ENCODE measurements at places on chromosomes 3 and 15. TPM values are rescaled to one million over a fixed set of nuclear protein-coding genes. Genes with fewer than 3 reads are reported as not detected.

GRCh38 chr3:167493244-167493643 lies 19.4 kb upstream of the SERPINI2 start:
- no peak overlapping the region for H3K4me3 ChIP-seq
- DNase-seq: no peak
- H3K36me3 ChIP-seq: no peaks in the 10 kb centered on the region
- no peaks in the 10 kb centered on the region for H3K27me3 ChIP-seq

DNA sequence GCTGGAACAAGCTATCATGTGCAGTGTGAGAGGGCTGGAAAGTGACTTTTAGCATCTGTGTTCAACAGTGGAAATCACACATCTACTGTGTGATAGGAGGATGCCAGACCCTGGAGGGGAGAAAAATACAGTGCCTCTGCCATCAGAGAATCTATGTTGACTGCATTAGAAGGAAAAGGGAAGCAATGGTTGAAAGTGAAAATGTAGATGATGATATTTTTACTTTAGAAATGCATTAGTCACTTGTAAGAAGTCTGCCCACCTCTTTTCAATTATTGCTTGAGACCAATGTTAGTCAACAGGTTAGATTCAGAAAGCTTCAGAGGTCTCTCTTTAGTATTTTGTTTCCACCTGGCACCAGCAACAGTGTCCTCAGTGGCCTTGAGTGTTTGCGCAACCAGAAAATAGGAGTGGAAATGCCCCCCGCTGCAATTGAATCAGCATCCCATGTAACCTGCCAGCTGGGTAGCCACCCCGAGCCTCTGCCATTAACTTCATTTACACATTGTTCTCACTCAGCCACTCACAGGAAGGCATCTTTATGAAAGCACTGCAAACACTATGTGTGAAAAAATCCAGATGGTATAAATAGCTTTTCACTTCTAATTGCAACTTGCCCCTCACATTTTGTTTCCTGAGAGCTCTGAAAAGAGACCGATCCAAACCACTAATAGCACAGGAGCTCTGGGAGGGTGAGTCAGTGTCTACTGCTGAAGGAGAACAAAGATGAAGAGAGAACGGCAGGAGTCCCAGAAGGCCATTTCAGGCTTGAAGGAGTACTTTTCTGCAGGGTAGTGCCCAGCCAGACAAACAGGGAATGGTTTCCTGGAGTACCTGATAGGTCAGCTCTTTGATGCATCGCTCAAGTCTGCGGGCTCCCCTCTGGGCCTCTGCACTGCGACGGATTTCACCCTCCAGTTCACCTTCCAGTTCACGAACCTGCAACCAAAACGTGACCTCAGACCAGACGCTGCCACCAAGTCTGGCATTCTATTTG lies 92.1 kb downstream of the HHLA2 start:
- no peak overlapping the region for H3K27ac ChIP-seq
- DNase-seq: no peak
- H3K4me1 ChIP-seq: peaks cover 7% of the 10 kb centered on the region
- no peaks in the 10 kb centered on the region for H3K36me3 ChIP-seq
- H3K27me3 ChIP-seq: no peaks in the 10 kb centered on the region

MME gene
- not detected for total RNA-seq

- H3K36me3 ChIP-seq: no peaks in the 10 kb centered on the region
- no peak overlapping the region for H3K4me3 ChIP-seq
- DNase-seq: no peak
- H3K27me3 ChIP-seq: no peaks in the 10 kb centered on the region
Observed at GRCh38 chr3:81554388-81554787, 207.1 kb downstream of the GBE1 start.

- H3K27me3 ChIP-seq: no peaks in the 10 kb centered on the region
- H3K36me3 ChIP-seq: no peaks in the 10 kb centered on the region
- H3K27ac ChIP-seq: no peak overlapping the region
- no peaks in the 10 kb centered on the region for H3K4me1 ChIP-seq
Observed at GRCh38 chr3:61518590-61518989, 42.8 kb upstream of the PTPRG start.

DNA sequence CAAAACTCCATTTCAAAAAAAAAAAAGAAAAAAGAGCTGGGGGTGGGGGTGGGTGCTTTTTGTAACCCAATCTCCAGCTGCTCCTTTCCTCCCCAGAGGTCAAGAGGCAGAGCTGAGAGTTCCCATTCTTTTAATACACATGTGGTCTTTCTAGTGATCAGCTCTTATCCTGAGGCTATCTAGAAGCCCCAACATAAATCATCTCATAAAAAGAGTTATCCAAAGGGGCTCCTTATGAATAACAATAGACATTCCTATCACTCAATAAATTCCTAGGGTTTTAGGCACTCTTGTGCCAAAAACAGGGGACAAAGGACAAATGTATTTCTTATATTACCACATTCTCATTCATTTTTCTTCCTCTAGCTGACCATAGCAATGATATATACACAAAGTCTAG lies 25.1 kb upstream of the GAP43 start:
- no peak overlapping the region for H3K4me3 ChIP-seq
- no peak overlapping the region for H3K27ac ChIP-seq
- no peaks in the 10 kb centered on the region for H3K4me1 ChIP-seq

DNA sequence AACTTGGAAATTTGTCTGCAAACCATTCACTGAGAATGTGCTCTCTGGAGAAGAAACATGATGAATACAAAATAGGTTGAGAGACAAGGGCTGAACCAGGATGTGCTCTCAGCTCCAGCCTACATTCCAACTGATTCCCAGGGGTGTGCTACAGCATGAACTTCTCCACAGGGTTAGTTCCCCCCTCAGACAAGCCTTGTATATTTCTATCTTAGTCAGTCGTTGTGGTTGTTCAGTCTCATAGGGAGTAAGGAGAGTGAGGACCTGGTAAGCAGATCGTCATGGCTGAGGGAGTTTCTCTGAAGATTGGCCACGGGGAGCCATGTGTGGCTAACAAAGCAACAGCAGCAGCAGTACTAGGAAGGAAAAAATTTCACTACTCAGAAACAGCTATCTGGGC lies 919.7 kb upstream of the CADM2 start:
- no peak for DNase-seq
- no peaks in the 10 kb centered on the region for H3K27me3 ChIP-seq
- H3K27ac ChIP-seq: no peak overlapping the region
- no peak overlapping the region for H3K4me3 ChIP-seq

GRCh38 chr3:145716519-145716918 lies 444.5 kb downstream of the PLOD2 start:
- no peaks in the 10 kb centered on the region for H3K4me1 ChIP-seq
- H3K27ac ChIP-seq: no peak overlapping the region
- H3K27me3 ChIP-seq: no peaks in the 10 kb centered on the region
- no peaks in the 10 kb centered on the region for H3K36me3 ChIP-seq

EXD1 gene
- not detected for total RNA-seq

PLSCR4 gene
- not detected for total RNA-seq

GRCh38 chr3:96267577-96267976 lies 546.8 kb upstream of the EPHA6 start:
- H3K4me3 ChIP-seq: no peak overlapping the region
- H3K36me3 ChIP-seq: no peaks in the 10 kb centered on the region
- H3K4me1 ChIP-seq: no peaks in the 10 kb centered on the region
- no peaks in the 10 kb centered on the region for H3K27me3 ChIP-seq
- no peak for DNase-seq

Measured in natural killer cell (primary cell).